Activated T-cell treated with anti-CD3 and anti-CD28 coated beads, Interleukin-2, amount 50 U/mL, for 4 hours (primary cell): ENCODE measurements at places on chromosomes 3 and 15. TPM values are rescaled to one million over a fixed set of nuclear protein-coding genes. Genes with fewer than 3 reads are reported as not detected.
A peak's percentile ranks its signal among the peaks of the same experiment; 100 is the strongest.

DNA sequence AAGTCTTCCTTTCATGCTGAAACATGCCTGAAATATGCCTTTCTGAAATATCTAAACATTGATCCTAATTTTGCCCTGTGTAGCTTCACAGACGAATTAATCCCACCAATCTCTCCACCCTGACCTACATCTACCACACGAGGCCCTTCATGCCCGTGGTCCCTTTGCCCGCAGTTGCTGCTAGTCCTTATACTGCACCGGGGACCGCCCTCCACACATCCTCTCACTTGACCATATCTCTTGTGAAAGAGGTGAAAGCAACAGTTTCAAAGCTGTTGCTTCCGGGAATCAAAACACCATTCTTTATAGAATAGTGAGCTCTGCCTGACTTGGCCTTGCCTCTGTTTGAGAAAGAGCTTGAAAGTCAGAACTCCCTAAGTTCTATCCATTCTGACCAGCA, 499.5 kb downstream of the NTRK3 start:
- no peak for DNase-seq

SLC35G2 gene
- total RNA-seq: 1.1 TPM

TRIM42 gene
- total RNA-seq: not detected

DNA sequence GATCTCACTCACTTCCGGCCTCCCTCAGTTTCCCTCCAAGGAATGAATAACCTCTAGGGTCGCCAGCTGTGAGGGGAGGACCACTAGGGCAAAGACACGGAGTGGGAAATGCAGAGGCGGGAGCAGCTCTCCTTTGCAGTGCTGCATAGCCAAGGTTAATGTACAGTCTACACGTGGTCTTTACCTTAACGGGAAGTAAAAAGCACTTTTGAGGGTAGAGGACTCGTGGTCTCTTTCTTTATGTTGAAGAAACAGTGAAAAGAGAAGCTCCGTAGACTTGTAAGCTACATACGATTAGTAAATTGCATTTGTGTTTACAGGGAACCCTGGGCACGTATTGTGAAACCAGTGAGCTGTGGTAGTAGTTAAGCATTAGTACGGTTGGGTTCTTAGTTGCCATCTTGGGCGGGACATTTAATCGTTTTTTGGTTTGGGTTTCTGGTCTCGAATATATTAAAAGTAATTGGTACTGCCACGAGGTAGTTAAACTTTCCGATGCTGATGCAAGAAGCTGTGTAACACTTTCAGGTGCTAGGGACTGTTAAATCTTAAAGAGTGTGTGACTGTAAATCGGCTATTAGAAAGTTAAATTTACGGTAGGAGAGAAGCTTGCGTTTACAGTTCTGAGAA, 828 bp downstream of the U2SURP start:
- peak; percentile 5 for DNase-seq

- no peak for DNase-seq
Observed at GRCh38 chr15:80157215-80157614, 4.4 kb downstream of the FAH start.

- DNase-seq: no peak
Observed at GRCh38 chr3:171932153-171932611, 89.0 kb downstream of the TMEM212 start.

DNA sequence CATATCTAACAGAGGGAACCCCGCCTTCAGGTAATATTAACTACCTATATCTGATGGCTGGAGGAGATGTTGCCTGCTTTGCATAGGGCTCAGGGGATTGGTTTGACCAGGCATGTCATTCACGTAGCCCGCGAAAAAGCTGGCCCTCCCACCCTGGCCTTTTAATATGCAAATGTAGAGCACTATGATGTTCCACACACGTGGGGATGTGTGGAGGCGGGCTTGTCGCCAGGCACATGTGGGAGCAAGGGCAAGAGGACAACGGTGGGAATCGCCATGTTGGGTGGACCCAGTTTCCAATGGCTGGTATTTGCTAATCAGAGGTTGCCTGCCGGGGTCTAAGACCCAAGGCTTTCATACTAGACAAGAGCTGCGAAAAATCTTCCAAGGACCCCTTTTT, 469.8 kb downstream of the ZPLD1 start:
- no peak for DNase-seq

TGM4 gene
- total RNA-seq: not detected

DNA sequence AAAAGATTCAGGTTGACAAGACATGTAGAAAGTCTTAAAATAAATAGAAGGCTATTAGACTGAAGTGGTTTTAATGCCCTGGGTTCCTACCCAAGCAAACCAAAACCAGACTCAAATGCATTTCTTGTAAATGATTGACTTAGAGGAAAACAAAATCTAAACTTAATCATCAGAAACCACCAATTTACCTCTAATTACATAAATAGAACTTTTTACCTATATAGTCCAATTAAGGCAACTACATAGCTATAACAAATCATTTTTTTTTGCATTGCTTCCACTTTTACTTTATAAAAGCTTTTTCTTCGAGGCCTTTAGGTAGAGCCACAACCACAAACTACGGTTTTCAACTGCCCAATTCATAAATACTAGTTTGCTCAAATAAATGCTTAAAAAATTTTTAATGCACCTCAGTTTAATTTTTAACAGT, 231.3 kb upstream of the ARHGEF26 start:
- DNase-seq: no peak

DNA sequence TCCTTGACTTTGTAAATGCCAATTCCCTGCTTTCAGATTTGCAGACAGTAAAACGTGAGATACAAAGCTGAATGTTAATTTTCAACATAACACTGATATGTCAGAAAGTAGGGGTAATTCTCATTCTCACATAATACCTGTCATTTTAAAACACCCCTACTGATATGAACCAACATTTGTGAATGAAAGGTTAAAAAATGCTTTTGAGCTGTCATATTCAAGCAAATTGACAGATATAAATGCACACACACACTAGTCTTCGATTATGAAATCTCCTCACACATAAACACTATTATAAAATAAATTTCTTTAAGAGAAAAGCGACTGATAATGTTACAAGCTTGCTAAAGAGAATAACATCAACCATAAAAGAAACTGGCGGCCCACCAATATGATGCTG, 128.8 kb downstream of the PEAK1 start:
- DNase-seq: no peak

ADAMTS9 gene
- 0.11 TPM for total RNA-seq

ADCY5 gene
- total RNA-seq: 0.05 TPM

DNA sequence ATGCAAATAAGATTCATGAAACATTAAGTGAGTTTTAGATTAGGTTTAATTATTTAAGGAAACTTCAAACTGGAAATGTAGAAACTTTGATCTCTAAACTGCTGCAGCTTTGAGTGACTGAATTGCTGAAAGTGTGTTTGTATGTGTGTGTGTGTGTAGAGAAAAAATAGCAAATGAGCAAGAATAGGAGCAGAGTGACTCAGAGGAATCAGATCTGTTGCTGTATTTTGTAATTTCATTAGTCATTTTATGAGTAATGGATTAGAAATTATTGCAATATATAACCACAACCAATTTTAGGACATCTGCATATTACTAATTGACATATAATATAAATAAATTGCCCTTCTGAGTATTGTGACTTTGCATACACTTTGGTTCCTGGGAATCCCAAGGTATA, 52.8 kb upstream of the SLC9A9 start:
- no peak for DNase-seq

DNA sequence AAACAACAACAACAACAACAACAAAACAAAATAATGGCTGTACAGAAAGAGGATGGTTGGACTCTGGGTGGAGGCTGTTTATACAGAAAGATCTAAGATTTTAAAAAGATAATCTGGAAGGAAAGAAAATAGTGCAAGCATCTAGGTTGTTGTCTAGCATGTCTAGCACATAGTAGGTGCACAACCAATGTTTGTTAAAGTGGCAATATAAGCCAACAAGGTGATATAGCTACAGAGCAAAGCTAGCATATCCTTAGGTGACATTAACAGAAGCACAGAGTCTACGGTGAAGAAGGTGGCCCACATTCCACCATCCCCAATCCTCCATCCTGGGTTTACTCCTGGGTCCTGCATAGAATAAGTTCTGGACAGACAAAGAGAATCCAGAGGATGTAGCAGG, 4.7 kb downstream of the TMEM40 start:
- DNase-seq: no peak

GRCh38 chr15:85496151-85496550, 115.7 kb downstream of the AKAP13 start:
- no peak for DNase-seq

KY gene
- not detected for total RNA-seq

- no peak for DNase-seq
Observed at GRCh38 chr3:71101626-71102025, 481.9 kb downstream of the FOXP1 start.

GRCh38 chr3:127585163-127585812, 5.2 kb downstream of the TPRA1 start:
- DNase-seq: no peak

GRCh38 chr15:73993211-73993994, 1.1 kb upstream of the PML start:
- no peak for DNase-seq

DNA sequence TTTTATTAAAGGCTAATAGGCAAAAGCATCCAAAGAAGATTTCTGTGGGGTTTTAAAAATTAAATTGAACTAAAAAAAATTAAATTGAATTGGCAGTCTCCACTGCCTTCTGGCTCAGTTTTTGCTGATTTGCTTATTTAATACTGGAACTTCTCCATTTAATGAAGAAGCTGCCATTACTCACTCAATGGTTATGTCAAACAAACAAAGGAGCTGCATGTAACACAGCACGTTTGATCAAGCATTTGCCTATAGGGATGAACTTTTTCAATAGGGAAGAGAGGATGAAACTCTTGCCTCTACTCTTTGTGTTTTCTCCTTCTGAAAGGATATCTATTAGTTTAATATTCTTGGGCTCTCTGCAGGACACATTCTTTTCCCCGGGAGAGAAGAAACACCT, 4.8 kb upstream of the HCLS1 start:
- DNase-seq: no peak

ZNF774 gene
- total RNA-seq: 0.46 TPM

- DNase-seq: peak; percentile 98
Observed at GRCh38 chr3:52278510-52279069, at the start of gene WDR82. Gene WDR82, minus strand, starts transcription at chr3:52278649. Its CDS starts 288 bp downstream, at chr3:52278361.

DNA sequence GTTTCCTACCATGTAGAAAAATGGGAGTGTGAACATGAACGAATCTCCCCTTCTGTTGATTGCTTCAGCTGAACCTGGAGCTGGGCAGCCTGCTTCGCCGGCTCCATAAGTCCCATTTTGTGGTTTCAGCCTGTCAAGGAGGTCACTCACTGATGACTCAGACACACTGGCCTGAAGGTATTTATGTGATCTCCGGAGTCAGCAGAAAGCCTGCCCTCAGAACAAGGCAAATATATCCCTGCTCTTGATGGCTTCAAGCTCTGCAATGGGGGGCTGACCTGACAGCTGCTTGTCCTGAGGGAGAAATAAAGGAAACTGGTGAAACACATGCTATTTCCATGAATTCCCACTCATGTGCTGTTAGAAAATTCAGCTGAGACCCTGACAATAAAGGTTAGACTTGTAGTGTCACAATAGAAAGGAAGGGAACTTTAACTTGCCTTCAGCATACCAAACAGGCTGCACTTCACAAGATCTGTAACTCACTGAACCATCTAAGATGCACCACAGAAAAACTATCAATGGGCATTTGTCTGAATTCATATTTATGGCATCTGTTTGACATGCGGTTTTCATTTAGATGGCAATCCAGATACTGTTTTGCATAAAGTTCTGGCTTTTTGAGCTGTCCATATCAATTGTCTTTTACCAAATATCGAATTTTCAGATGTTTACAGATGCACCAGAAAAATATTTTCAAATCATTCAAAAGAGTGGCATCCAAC, 282.0 kb upstream of the VEPH1 start:
- DNase-seq: no peak

DNA sequence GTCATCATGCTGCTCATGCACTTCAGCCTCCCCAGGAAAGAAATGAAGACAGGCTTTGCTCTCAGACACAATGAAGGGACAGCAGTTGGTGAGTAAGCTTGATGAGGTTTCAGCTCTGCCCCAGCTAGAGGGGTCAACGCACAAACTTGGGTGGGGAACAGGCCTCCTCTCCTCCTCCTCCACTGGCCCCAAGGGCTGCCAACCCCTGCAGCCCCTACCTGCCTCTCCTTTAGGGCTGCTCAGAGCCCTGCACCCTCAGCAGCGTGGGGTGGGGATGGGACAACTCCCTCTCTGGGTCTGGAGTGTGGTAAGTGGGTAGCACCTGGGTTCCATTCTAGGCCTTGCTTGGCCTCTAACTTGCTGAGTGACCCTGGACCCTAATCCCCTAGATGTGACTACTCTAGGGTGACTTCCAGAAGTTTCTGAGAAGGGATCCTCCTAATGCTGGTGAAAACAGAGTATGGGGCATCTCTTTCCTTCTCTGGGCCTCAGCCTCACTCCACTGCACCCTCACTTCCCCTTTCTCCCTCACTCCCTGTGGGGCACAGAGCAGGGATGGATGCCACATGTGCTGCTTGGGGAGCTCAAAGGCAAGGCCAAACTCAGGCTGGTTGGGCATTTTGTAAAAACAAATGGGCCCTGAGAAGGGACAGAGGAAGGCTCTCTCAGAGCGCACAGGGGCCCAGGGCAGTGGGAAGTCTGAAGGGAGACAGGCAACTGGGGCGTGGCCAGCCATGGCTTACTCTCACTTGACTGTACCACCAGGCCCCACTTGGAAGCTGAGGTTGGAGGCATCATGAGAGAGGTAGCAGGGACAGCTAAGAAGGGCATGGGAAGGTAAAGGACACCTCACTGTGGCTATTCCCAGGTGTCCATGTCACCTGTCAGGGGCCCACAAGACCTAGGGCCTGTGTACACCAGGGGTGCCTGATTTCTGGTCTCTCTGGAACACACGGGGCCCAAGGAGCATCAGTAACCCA, 64.0 kb downstream of the SYNM start:
- no peak for DNase-seq

GRCh38 chr3:66304293-66304692, 83.5 kb downstream of the SLC25A26 start:
- DNase-seq: no peak

GRCh38 chr3:101964861-101965260, 115.5 kb downstream of the NFKBIZ start:
- DNase-seq: no peak

SH3BP5 gene
- 12.9 TPM for total RNA-seq

DNA sequence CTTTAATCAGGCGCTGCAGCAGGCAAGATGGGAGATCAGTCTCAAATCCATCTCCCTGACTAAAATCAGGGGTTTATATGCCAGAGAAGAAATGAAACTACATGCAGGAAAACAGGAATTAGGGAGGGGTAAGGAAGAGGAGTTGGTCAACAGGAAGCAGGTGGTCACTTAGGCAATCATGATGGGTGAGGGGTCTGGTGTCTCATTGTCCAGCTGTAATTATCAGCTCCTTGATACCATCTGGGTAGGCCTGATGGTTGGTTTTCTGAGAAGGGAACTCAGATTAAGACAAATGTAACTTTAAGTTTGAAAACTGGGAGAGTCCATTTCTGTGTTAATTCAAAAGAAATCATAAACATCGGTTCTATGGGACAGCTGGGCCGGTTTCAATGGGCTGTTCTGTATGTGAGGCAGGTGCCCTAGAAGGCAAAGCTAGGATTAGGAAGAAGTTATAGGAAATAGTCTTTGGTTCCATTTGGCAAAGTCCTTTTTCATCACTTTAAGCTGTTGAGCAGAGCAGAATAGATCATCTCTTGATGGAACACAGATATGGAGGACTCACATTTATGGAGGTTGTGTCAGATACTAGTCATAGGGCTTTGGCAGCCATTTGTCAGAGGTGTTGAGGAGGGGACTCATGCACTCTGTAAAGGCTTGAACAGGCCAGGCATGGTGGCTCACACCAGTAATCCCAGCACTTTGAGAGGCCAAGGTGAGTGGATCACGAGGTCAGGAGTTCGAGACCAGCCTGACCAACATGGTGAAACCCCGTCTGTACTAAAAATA, 149.4 kb downstream of the VGLL4 start:
- no peak for DNase-seq

CHST2 gene
- 4.9 TPM for total RNA-seq

DISP2 gene
- total RNA-seq: 0.03 TPM

ROBO2 gene
- not detected for total RNA-seq

METTL6 gene
- total RNA-seq: 18.8 TPM
